ENCODE measurements at places on chromosomes 16 and 17. TPM values are rescaled to one million over a fixed set of nuclear protein-coding genes. Genes with fewer than 3 reads are reported as not detected.

DNA sequence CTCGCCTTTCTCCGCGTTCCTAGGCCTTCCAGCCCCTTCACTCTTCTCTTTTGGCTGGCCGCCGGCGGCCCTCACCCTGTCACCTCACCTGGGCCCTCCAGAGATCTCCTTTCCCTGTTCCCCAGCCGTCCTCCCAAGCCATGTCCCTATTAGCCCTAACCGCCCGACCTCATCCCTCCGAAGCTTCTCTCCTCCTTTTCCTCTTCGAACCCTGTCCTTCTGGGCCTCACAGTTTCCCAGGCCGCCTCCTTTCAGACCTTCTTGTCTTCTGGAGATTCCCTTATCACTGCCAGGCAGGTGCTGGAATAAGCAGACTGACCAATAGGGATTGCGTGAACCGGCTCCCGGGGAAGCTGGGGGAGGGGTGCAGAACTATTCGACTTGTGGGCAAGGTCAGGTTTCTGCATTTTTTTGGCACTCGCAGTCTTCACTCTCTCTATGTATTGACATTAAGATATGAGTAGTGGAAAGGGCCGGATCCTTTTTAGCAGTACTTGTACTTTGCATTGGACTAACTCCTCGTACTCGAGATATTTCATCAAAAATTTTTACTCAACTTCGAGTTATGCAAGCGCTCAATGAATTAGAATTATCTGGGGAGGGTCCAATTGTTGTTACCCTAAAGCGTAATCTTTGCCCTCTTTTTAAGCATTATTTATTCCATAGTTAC lies 690 bp downstream of the RHOT1 start:
- DNase-seq: no peak

DNA sequence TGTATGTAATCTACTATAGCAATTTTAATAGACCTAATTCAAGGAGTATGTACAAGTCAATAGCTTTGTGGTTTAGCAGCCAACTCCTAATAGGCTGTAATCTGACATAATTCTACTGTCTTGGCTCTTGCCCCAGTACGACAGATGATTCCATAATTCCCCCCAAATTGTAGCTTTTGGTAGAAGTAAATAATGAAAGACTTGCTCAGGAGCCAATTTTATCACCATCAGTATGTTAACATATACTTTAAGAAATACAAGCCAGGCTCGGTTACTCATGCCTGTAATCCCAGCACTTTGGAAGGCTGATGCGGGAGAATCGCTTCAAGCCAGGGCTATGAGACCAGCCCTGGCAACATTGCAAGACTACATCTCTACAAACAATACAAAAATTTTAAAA lies 53.9 kb downstream of the AP2B1 start:
- DNase-seq: no peak

DNA sequence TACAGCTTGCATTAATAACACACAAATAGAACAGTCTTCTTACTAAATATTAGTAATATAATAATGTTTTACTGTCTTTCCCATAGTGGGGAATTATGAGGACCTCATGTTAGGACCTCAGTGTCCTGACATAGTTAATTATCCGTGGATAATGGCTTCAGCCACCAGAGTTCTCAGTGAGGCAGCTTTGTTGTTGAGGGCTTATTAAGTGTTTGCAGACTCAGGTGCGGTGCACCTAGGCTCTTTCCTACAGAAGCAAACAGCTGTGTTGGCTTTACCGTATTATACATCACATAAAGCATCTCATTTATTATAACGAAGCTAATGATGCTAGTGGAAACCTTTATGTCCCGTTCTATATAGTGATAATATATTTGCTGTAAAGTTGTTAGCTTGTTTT lies 246.7 kb downstream of the FTO start:
- no peak for DNase-seq

DNA sequence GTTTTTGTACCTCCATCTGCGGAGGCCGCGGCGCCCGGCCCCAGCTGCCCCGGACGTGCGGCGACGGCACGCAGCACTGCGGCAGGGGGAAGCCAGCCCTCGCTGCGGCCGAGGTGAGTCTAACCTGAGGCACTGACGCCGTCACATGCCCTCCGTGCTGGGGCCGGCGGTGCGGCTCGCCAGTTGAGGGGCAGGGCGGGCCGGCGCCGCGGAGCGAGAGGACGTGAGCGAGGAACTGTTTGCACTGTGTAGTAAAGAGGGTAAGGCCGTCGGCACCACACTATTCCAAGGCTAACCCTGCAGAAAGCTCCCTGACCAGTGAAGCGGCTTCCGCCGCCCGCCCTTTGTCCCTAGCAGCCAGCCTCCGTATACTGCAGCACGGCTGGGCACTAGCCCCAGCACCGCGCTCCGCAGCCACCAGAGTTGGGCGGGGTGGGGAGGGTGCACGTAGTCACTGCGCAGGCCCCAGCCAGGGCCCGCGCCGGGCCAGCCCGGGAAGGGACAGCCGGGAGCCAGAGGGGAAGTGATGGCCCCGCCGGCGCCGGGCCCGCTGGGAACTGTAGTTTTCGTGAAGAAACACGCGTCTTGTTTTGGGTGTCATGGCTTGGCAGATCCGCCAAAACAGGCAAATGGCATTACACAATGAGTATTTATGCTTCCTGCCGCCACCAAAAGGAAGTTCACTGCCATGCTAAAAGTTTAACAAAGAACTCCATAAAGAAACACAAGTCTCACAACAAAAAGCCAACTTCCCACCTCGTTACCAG lies 580 bp upstream of the KANSL1 start:
- DNase-seq: peak; percentile 89

DNA sequence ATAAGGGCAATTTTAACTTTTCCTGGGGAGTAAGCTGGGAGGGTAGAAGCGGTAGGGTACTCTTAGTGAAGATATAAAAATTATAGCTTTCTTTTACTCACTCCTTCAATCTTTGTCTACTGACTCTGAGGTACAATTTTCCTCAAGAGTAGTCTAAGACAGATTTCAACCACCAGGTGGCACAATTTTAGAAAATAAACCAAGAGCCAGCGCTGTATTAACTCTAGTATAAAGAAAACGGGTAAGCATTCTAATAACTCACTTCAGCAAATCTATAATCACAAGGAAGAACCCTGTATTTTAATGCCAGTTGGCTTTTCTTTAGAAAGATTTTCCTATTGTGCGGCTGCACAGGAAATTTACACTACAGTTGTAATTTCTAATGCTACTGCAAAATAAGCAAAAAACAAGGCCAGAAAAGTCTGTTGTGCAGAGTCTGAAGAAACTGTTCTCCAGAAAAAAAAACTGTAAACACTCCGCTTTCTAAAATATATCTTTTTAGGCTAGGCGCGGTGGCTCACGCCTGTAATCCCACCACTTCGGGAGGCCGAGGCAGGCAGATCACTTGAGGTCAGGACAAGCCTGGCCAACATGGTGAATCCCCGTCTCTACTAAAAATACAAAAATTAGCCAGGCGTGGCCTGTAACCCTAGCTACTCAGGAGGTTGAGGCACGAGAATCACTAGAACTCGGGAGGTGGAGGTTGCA lies 1.9 kb downstream of the CMC2 start:
- DNase-seq: no peak

DNA sequence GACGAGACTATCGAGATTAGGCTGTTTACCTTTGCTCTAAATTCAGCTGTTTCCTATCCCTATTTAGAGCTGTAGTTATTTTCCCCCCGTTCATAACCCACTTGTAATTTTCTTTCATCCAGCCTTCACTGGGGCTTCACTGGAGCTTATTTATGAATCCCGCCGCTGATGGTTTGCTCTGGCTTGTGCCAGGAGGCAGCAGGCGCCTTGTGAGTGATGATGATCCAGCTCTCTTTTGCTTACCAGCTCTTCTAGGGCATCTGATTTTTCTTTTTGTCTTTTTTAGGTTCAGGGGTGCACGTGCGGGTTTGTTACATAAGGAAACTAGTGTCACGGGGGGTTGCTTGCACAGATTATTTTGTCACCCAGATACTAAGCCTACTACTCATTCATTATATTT lies 37.4 kb upstream of the CDH13 start:
- no peak for DNase-seq

Gene SLC5A10
- polyA plus RNA-seq: not detected

DNA sequence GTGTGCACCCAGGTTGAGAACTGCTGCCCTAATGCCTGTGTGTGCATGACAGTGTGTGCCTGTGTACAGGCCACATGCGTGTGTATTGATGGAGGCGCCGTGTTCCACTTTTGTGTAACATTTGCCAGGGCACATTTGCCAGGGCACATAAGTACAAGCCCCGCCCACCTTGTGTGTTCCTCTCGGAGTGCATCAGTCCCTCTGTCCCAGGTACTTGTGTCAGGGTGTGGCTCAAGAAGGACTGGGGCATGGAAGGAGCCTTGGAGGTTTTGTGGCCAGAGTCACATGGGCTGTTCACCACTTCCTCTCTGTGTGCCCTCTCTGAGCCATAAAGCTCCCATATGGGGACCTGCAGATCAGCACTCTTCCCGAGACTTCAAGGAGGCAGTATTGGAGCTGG lies 73.9 kb downstream of the MRM1 start:
- DNase-seq: no peak

DNA sequence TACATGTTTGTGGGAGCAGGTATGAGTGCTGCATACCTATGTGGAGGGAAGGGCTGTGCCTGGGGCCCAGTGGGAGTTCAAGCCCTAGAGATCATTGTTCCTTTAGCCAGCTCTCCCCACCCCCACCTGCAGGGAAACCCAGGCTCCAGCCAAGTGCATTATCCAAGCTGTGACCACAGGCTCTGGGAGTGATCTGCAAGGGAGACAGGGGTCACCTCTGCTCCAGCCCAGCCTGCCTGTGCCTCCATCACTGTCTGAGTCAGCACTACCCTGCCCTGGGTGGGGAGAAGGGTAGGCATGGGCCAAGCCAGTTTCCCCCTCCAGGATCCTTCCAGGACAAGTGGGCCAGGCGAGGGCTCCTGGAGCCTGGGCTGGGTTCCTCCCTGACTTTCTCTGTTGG lies 32.1 kb upstream of the SBK1 start:
- DNase-seq: no peak

DNA sequence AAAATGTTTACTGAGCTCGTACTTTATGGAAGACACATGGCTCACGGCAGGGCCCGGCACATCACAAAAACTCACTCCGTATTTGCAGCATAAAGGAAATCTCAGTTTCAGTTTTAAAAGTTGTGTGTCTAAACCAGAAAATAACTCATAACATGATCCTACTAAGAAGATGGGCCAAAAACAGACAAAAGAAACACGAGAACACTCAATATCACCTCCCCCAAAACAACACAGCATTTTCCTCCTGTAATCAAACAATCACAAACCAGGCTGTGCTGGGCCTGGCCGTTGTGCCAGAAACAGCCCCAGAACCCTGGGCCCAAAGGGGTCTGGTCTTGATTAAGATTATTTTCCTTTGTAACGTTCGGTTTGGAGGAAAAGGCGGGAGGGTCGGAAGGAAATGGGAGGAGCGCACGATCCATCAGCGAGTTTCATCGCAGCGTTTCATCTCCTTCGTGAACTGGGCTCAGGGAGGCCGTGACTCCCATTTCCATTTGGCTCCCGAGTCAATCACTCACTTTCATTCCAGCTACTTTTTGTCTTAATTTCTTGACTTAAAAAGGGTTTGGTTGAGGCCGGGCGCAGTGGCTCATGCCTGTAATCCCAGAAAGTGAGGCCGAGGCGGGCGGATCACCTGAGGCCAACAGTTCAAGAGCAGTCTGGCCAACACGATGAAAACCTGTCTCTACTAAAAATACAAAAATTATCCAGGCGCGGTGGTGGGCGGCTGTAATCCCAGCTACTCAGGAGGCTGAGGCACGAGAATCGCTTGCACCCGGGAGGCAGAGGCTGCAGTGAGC lies 61.4 kb downstream of the NXN start:
- no peak for DNase-seq

DNA sequence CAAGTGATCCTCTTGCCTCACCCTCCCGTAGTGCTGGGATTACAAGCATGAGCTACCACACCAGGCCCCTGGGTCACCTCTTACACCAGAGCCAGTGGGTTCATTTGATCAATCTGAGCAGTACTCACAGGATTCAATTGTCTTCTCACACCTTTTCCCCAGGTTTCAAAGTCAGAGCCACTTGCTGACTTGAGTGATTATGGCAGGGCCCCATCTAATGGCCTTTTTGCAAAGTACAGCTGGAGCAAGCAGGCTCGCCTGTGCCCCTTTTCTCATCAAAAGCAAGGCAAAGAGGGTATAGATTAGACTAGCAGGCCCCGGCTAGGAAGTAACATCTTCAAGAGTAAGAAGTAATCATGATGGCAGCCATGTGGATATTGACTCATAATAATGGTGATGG lies 114.8 kb upstream of the NOL11 start:
- no peak for DNase-seq

DNA sequence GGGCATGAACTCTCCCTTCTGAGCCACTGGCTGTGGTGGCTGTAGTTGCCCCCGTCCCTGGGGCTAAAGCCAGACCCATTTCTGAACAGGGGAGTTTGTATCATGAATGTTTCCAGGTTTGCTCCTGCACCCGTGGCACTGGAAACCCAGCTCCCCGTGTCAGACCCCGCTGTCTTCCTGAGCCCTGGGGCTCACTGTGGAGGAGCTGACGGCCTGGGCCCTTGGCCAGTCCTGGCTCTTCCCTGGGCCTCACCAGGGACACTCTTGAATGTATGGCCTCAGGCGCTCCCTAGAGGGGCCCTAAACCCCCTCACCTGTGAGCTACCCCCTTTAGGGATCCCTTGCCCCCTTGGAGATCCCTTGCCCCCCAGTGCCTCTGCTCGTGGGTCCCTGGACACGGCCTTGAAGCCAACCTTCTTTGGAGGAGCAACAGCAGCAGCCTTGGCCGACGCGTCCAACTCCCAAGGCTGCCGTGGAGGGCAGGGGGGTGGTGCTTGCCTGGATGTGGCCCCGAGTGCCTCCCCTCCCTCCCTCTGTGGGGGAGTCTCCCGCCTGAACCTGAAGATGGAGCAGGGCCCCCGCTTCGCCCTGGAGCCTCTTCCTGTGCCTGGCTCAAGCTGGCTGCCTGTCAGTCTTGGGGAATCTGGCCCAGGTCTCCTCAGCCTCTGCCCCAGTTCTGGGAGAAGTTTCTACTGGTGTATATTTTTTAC lies 15.9 kb downstream of the CASKIN2 start:
- DNase-seq: no peak

Gene MVD
- polyA plus RNA-seq: 9.6 TPM

GRCh38 chr17:16934133-16934795 lies 37.7 kb downstream of the TNFRSF13B start:
- DNase-seq: no peak

Gene CLEC18B
- polyA plus RNA-seq: 0.05 TPM

Gene SLFN14
- polyA plus RNA-seq: not detected

DNA sequence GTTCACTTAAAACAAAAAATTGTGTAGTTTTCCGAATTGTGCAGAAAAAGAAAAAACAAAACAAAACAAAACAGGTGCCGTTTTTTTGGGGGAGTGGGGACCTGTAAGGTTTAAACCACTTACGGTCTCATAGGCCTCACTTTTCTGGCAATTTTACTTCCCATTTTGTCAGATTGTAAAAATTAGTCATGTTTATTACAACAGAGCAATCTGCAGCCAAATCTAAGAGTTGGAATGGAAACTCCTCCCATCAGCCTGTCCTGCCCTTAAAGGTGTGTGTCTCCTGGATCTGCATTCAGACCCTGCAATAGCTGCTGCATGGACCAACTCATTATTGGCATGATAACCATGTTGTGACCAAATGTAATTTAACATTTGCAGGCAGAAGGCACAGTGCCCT lies 8.2 kb upstream of the SALL1 start:
- DNase-seq: no peak
